NCI-H69 (cell line): ENCODE measurements at places on chromosomes 1 and 21.

DNA sequence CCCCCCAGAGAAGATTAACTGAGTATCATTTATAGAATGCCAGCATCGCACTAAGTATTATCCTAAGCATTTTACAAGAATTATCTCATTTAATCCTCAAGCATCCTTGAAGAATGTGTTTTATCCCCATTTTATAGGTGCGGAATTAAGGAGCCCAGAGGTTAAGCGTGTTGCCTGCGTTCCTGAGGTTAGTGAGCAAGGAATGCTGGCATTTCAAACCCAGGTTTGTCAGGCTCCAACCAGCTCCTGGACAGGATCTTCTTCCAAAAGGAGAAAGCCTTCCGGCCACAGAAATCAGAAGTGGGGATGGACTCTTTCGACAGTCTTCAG, 82.3 kb downstream of the SSBP3 start:
- DNase-seq: no peak

DNA sequence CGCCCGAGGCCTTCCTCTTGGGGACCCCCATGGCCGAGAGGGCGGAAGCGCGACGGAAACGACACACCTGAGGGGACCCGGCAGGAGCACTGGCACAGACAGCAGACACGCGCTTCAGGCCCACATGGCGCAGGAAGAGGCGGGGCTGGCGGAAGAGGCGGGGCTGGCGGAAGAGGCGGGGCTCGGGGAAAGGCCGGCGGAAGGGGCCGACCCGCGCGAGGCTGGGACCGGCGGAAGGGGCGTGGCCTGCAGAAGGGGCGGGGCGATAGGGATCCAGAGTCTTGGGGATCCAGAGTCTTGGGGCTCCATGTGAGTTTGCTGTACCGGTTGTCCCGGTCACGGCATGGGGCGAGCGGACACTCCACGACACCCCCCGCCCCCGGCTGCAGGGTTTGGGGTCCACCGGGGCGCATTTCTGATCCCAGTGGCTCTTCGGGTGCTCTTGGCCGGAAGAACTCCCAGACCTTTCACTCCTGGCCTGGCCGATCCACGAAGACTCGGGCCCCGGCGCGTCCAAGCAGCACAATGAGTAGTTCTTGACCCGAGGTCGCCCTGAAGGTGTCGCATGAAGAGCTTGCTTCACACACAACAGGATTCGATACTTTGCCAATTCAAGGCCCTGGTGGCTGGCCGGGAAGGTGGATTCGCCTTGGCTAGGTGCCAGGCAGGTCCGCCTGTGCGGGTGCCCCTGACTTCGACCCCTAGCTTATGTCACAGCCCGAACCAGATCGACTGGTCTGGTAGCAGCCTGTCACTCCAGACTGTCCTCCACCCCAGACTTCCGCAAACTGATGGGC, at the start of gene URB1:
Gene URB1 (minus strand): TSS at position 133 of the 797 bp plus-strand sequence. CDS start 102 bp downstream, at position 31.
- DNase-seq: peak; percentile 94

GRCh38 chr1:8213676-8214075, 104.2 kb upstream of the SLC45A1 start:
- no peak for DNase-seq

GRCh38 chr1:110087812-110088738, 17.6 kb upstream of the ALX3 start:
- peak; percentile 67 for DNase-seq

- peak; percentile 10 for DNase-seq
These were observed 6.3 kb upstream of the TMEM39B start for GRCh38 chr1:32066489-32066873.

DNA sequence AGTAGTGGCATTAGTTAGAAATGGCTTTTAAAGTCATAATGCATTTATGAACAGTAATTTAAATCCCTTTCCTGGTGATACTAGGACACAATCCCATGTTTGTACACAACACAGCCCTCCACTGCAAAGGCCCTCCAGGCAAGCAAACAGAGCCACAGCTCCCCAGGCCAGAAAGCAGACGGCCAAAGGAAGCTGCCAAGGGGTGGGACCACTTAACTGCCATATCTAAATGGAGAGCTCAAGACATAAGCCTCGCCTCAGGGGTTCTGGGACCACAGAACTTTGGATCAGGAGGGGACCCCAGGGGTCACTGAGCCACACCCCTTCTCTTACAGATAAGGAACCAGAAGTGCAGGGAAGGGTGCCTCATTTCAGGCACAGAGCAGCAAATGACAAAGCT, 189.7 kb downstream of the KCNH1 start:
- DNase-seq: peak; percentile 83

- peak; percentile 69 for DNase-seq
These were observed 67.8 kb downstream of the CNIH3 start for GRCh38 chr1:224683936-224684335.

DNA sequence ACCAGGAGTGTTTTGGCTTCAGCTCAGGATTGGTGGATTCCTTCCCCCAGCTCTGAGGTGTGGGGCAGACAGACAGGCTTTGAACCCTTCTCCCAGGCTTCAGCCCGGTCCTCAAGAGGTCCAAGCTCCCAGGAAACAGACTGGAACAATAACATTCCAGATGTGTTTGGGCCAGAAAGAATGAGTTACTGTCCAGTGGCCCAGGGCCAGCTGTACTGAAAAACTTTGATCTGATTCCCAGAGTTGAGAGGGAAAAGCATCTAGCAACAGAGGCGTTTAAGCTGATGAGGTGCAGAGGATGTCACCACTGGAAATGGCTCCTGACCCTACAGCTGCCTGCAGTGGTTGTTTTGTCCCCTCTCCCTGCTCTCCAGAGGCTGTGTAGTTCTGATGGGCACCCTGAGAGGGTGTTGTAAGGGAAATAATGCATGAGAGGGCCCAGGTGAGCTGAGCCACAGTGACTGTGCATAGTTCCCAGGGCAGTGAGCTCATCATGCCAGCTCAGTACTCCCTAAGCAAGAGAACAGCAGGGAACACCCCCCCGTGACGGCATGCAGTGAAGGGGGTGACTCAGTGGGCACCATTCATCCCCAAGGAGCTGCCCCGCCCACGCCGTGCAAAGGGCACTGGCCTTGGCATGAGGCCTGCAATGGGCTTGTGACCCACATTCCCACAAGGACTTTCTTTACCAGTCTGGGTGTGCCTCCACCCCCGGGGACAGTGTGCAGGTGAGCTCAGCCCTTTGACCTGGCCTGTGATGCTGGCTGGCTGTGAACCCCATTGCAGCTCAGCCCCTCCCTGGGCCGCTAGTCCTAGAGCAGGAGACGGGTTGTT, 13.8 kb upstream of the SFN start:
- DNase-seq: no peak

DNA sequence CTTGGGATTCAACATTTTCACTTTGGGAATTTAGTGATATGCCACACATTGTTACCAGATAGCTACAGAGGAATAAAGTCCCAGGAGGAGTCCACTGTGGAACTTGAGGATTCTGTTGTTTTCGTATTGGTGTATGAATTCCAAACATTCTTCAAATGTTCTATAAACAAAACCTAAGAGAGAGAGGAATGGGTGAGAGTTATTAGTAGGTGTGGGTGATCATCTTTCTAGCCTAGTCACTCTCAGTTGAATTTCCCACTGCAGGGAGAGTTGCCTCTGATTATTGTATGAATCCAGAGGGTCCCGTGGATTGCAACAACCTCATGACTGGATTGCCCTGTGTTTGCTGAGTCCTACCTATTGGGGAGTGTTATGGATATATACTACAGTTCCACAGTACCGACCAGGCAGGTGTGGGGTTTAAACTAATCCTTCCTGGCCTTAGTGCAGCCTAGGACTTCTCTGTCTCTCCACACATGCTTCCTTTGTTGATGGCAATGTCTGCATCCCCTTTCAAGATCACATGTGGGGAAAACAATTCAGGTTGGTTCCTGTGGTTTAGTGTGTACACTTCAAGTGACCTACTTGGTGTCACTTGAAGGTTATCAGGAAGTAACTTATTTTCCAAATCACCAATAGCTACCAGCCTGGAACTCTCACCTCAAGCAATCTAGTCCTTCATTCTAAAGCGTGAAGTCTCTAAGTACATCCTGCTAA, 91.8 kb downstream of the ADCY10 start:
- no peak for DNase-seq

DNA sequence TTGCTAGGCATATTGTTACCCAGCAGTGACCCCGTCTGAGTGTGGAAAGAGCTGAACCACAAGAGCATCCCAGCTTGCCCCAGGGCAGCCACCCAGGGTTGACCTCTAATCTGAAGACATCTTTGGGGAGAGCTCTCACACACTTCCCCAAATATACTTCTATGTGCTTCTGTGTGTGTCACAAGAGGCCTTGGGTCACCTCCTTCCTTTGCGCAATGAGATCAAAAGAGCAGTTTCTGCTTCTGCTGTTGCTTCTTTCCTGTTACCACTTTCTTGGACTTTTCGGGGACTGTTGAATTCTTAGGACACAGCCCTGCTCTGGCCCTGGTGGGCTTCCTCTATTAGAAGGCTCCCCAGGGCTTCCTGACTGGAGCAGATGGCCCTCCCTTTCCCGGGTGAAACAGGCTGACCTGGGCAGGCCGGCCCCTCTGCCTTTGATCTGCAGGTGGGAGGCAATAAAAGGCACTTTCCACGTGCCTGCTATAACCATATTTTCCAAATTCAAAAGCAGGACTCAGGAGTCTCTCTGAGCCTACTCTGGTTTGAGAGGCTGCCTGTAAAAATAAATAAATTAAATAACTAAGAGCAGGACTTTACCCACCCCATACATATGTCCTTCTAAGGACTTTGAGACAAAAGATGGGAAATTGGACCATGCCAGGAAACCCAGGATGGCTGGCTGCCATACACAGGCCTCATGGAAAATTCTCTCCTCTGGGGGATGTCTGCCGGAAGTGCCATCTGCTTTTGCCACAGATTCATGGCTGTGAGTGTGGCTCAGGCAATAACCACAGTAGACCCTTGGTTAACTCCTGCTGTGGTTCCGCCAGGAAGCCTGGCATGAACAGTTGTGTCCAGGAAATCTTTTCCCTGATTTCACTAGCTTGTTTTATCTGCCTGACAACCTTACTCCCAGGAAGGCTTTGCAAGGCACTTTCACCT, 28.3 kb upstream of the RCSD1 start:
- DNase-seq: peak; percentile 12

DNA sequence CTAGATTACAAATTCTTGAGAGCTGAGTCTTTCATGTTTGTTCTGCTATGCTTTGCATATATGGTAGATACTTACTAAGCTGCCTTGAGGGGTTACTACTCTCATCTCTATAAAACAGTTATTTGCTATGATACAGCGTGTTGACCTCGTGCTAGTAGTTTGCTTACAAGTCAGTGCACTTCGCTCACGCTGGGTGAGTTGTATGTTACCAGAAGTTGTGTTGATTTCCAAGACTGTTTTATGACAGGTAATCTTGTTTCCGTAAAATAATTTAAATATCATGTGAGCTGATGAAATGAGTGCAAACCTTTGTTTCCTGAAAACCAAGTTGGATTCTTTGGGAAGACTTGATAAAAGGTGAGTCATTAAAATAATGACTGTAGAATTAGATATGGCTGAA, 7.3 kb downstream of the MRPS6 start:
- DNase-seq: no peak

GRCh38 chr1:5501206-5501930, 490.9 kb downstream of the NPHP4 start:
- peak; percentile 0 for DNase-seq
